ENCODE measurements at places on chromosomes 16 and 17.

DNA sequence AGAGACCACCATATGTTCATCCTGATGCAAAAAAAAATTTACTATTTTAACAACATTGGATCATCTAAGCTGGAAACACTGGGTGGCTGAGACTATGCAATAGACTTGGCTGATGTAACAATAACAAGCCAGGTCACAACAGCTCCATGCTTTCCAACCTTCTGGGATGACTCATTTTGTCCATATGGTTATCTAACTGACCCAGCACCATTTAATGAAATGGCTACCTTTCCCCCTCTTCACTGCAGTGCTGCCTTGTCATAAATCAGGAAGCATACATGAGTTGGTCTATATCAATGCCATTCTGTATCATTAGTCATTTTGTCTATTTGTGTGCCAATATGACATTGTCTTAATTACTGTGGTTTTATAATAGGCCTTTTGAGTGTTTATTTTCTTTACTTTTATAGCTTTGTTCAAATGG, 217.6 kb upstream of the KCNJ16 start:
- no peak for DNase-seq

GRCh38 chr16:86635926-86636325, 57.6 kb downstream of the FOXL1 start:
- DNase-seq, result no peak

- DNase-seq, result no peak
Measured at GRCh38 chr16:58176608-58177352, 21.1 kb downstream of the CSNK2A2 start.

- no peak for DNase-seq
Measured at GRCh38 chr17:8732406-8733085, 12.1 kb downstream of the CCDC42 start.

DNA sequence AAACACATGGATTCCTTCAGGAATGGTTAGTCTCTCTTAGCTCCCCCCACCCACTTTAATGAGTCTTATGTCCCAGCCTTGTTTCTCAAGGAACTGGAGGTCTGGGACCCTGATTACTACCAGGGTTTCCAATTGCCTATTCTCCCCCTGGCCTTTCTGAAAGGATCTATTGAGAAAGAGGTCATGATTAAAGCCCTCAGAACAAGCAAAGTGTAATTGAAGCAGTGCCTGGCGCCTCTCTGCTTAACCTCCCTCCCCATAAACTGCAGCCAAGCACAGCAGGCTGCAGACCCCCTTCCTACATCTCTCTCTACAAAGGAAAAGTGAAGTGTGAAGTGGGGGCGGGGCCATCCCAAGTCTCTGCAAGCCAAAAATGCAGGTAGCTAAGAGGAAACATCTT, 159.7 kb upstream of the CDH11 start:
- no peak for DNase-seq

DNA sequence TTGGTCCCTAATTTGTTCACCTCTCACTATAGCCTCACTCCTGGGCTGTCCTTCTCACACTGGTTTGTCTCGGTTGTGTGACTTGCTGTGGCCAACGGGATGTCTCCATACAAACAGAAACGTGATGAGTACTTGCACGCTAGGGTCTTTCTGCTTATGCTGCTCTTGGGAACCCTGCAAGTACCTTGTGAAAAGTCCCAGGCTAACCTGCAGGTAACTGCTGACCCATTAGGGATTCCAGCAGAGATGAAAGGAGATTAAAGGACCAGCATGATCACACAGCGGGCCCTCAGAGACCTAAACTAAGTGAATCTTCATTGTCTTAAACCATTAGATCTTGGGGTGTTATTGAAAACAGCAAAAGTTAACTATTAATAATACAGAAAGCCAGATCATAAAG, 562.8 kb upstream of the GOT2 start:
- DNase-seq, result no peak

- no peak for DNase-seq
Measured at GRCh38 chr16:4515611-4516233, 22.9 kb downstream of the CDIP1 start.

GRCh38 chr16:22786284-22786683, 27.7 kb upstream of the HS3ST2 start:
- DNase-seq, result no peak

GRCh38 chr17:14903854-14904253, 361.3 kb downstream of the PMP22 start:
- no peak for DNase-seq

- no peak for DNase-seq
Measured at GRCh38 chr17:36870720-36870999, 66.6 kb upstream of the LHX1 start.

- DNase-seq, result no peak
Measured at GRCh38 chr17:33572615-33573014, 279.5 kb upstream of the ASIC2 start.

DNA sequence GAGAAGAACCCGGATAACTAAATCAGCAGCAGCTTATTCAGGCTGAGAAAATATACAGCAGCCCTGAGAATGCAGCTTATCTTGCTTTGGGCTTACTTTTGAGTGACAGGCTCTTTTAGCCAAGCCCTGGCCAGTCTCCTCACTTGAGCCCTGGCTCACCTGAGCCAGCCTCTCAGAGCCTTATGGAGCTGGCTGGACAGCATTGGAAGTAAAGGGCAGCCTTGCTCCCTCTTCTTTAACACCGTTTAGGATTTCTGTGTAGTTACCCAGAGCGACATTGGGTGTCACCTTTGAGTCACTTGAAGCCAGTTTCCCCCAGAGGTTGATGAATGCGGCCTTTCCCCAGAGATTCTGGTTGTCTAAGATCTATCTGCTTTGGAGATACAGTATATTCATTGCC, 7.7 kb upstream of the NPIPB2 start:
- DNase-seq, result peak; percentile 21

DNA sequence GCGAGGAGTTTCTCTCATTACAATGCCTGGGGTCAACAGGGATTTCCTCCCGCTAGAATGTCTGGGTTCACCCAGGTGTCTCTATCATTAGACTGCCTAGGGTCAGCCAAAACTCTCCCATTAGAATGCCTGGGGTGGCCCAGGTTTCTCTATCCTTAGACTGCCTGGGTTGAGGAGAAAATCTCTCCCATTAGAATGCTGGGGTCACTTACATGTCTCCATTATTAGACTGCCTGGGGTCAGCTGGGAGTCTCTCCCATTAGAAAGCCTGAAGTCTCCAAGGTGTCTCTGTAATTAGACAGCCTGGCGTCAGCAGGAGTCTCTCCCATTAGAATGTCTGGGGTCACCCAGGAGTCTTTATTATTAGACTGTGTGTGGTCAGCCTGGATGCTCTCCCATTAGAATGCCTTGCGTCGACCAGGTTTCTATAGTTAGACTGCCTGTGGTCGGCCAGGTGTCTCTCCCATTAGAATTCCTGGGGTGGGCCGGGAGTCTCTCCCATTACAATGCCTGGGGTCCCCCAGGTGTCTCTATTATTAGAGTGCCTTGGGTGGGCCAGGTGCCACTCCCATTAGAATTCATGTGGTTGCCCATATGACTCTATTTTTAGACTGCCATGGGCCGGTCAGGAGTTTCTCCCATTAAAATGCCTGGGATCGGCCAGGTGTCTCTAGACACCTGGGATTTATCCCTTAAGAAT, 2272.1 kb downstream of the TP53TG3F start:
- DNase-seq, result no peak

DNA sequence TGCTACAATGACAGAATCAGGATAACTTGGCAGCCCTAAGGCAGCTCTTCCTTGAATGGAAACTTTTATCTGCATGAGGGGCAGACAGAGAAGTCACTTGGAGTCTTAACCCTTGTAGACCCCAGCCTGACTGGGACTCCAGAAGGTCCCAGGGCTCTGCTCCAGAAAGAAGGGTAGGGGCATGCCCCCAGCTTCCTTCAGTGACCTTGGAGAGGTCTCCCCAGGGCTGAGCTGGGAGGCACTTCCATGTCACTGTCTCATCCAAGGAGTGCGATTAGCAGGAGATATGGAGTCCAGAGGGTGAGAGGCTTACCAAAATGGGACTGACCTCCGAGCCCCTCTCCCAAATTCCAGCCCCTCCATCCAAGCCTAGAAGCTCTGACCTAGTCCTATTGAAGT, 3.4 kb upstream of the NLRC5 start:
- DNase-seq, result no peak

DNA sequence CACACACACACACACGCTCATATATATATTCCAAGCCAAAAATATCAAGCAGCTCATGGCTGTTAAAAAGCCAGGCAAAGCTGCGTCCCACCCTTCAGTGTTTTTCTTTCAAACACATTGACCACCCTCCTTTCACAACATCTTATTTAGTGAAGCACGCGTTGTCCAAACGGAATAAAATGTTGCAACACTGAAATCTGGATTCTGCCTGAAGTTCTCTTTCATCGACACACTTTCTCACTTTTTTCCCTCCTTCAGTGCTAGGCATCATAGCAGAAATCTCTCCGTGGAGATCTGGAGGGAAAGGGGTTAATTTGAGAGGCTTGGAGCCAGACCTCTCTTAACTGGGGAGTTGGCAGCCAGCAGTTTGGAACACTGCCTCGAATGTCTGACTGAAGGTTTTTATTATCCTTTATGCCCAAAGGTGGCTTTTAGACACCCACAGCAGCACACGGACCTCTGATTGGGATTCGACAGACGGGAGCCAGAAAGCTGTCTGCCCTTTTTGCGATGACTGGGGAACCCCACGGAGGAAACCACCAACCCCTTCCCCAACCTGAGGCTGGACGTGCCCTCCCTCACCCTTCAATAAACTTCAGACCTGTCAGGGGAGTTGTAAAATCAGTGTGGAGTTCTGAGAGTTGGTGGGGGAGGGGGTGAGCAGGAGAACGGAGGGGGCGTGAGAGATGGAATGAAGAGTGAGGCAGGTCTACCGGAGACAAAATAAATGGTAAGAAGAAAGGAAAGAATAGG, 833.6 kb upstream of the SOX9 start:
- DNase-seq, result no peak

GRCh38 chr17:77814091-77814772, 144.3 kb upstream of the TNRC6C start:
- DNase-seq, result no peak

DNA sequence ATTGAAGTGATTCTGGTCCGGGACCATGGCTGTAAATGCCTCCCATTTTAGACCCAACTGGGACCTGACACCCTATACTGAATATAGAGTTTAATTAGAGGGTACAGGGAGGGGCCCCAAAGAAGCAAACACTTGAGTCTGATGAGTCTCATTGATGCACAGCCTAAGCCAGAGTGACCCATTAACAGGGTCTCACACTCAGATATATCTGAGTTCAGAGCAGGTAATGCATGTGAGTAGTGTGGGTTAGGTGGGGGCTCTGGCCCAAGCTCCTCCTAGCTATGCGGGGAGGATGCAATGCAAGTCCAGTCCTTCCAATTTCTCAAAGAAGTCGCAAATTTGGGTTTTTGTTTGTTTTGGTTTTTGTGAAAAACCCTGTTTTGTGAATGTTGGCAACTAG, 17.1 kb upstream of the MARCHF10 start:
- no peak for DNase-seq

GRCh38 chr16:8943966-8944759, 19.5 kb downstream of the USP7 start:
- no peak for DNase-seq

GRCh38 chr17:61470530-61471136, 18.4 kb downstream of the TBX4 start:
- no peak for DNase-seq

DNA sequence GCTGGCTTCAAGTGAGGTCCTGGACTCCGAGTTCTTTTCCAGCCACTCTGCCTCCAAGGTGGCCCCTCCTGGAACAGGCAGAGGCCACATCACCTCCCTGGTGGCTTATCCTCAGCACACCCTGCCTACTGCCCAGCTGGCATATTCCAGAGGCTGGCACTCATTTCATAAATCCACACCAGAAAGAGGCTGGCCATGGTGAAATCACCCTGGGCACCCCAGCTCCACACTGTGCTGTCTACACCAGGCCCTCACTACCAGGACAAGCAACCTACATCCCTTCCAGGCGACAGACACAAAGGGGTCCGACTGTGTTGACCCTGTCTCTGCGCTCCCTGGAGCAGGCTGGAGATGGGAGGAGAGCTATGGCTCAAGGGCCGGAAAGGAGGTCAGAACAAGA, 100.2 kb downstream of the C16orf78 start:
- no peak for DNase-seq

- no peak for DNase-seq
Measured at GRCh38 chr17:82613283-82614094, 34.8 kb downstream of the WDR45B start.

DNA sequence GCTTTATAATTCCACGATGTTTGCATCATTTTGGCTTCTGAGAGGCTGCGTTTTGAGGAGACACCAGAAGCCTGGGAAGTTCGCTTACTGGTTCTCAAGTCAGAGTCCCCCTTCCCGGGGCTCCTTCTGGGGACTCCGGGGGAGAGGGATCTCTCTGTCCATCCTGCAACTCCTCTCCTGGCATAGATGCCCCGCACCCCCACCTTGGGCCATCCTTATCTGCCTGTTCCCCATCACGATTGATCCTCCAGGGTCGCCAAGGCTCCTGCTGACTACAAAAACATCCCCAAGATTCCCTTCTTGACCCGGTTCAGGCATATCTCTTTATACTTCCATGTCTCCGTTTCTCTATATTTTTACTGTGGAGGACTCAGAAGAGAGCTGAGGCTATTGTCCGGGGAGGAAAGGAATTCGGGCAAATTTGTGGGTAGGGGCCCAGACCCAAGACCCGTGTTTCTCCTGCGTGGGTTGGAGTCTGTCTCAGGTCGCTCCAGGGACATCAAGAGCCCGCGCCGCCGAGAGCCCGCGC, 18.4 kb upstream of the HOXB13 start:
- no peak for DNase-seq

GRCh38 chr16:47081115-47081514, 62.6 kb downstream of the NETO2 start:
- DNase-seq, result no peak

- no peak for DNase-seq
Measured at GRCh38 chr16:17885659-17886207, 415.0 kb upstream of the XYLT1 start.

GRCh38 chr16:50812876-50813466, 71.1 kb downstream of the CYLD start:
- DNase-seq, result no peak

GRCh38 chr16:31477220-31478216, 5.4 kb upstream of the SLC5A2 start:
- DNase-seq, result no peak

DNA sequence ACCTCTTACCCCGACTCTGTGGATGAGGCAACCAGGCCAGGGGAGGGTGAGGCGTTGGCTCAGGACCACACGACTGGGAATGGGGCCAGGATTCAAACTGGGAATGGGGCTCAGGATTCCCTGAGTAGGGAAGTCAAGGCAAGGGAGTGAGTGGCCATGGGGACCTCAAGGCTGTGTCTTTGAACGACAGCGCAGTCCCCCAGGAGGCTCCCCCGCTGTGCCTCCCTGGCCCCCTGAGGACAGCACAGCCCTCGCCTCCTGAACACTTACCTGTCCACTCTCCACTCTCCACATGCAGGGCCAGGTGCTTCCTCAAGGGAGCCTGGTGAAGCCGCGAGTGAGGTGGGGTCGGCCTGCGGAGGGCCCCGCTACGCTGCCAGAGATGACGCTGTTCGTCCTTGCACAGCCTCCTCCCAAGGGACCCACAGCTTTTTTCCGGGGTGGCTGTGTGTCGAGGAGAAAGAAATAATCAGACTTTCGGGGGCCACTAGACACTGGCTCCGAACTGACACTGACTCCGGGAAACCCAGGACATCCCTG, 6.9 kb downstream of the ZNF469 start:
- no peak for DNase-seq

GRCh38 chr17:71111460-71111859, 942.1 kb downstream of the KCNJ2 start:
- no peak for DNase-seq
